CD4-positive, alpha-beta T cell (primary cell): ENCODE measurements at places on chromosomes 3 and 15.

DNA sequence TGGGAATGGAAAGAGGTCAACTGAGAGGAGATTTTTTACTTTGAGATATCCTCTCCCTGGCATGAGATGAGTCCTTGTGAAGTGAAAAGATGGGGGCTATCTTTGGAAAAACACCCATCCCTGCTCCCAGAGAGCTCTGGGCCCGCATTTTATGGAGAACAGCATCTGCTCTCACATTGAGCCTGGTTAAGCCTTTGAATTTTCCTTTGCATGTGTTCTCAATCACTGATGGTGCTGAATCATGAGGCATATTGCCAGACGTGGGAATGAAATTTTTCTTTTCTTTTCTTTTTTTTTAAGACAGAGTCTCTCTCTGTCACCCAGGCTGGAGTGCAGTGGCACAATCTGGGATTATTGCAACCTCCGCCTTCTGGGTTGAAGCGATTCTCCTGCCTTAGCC lies 24.4 kb downstream of the TMEM45A start:
- DNase-seq, result no peak

GRCh38 chr15:70055601-70056051 lies 42.1 kb downstream of the TLE3 start:
- DNase-seq, result no peak

- DNase-seq, result no peak
Observed at GRCh38 chr15:82158811-82159210, 103.7 kb downstream of the EFL1 start.

GRCh38 chr3:197882586-197882985 lies 67.4 kb upstream of the RPL35A start:
- DNase-seq, result no peak

GRCh38 chr3:53808496-53808895 lies 37.7 kb downstream of the CHDH start:
- DNase-seq, result no peak

DNA sequence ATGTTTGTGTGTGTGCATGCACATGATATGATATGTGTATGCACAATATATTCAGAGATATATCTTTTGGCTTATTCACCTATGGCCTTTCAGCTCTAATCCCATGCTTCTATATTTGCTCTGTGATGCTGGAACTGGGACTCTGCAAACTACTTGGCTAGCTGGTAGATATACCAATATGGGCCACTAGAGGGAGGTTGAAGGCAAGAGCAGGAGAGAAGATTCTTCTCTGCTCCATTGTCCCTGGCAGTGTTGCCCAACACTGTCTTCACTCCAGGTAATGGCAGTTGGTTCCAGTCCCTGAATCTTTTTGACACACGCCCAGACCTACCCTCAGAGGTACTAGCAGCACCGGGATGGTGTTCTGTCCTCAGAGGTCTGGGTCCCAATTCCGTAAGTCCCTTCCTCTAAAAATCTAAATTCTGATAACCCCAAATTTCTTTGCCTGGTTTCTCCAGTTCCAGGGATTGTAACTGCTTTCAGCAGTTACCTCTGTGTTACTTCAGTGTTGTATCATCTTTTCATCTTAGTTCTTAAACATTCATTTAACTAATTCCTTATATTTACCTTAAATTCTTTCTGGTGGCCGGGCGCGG lies 44.7 kb downstream of the GTPBP8 start:
- no peak for DNase-seq

DNA sequence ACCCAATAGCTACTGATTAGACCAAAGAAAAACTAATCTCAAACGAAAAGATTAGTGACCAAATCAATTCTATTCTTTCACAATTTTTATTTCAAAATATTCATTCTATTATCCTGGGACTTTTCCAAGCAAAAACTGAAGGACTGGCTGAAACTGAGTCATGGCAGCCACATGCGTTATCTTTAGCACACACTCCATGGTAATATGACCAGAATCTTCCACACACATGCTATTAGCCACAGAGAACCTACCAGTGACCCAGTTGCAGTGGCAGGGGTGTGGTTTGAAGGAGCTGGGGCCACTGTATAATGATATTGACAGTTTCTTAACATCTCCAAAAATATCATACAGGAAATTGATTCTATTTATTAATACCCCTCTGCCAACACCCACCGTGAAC lies 154.8 kb upstream of the ABI3BP start:
- no peak for DNase-seq

GRCh38 chr15:63638839-63639238 lies 41.7 kb downstream of the FBXL22 start:
- no peak for DNase-seq

GRCh38 chr3:178310949-178311348 lies 225.3 kb upstream of the KCNMB2 start:
- no peak for DNase-seq

DNA sequence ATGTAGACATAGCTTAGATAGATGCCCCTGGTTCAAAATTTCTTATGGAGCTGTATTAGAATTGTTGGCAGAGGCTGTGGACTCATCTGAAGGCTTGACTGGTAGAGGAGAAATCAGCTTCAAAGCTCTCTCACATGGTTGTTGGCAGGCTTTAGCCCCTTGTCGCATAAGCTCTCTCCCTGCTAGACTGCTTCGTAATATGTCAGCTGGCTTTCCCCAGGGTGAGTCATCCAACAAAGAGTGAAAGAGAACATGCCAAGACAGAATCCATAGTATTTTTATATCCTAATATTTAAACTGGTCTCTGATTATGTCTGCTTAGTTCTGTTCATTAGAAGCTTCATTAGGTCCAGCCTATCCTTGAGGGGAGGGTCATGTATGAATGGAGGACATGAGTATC lies 427.4 kb upstream of the NAALADL2 start:
- no peak for DNase-seq

DNA sequence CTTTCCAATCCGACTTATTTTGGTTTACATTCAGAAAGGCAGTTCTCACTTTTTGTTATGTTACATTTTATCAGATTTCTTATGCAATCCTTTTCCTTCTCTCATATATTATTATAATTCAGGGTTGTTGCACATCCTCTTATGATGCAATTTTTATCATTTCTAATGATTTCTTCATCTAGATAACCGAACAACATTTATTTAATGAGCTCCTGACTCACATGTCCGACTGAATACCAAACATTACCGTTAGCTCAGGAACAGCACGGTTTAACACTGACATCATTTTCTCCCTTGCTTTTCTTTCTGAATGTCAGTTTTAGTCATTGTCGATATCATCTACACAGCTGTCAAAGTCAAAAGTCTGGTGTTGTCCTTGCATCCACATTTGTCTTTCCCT lies 199.2 kb downstream of the BCHE start:
- no peak for DNase-seq

- no peak for DNase-seq
Observed at GRCh38 chr15:96716075-96716474, 385.6 kb downstream of the NR2F2 start.

DNA sequence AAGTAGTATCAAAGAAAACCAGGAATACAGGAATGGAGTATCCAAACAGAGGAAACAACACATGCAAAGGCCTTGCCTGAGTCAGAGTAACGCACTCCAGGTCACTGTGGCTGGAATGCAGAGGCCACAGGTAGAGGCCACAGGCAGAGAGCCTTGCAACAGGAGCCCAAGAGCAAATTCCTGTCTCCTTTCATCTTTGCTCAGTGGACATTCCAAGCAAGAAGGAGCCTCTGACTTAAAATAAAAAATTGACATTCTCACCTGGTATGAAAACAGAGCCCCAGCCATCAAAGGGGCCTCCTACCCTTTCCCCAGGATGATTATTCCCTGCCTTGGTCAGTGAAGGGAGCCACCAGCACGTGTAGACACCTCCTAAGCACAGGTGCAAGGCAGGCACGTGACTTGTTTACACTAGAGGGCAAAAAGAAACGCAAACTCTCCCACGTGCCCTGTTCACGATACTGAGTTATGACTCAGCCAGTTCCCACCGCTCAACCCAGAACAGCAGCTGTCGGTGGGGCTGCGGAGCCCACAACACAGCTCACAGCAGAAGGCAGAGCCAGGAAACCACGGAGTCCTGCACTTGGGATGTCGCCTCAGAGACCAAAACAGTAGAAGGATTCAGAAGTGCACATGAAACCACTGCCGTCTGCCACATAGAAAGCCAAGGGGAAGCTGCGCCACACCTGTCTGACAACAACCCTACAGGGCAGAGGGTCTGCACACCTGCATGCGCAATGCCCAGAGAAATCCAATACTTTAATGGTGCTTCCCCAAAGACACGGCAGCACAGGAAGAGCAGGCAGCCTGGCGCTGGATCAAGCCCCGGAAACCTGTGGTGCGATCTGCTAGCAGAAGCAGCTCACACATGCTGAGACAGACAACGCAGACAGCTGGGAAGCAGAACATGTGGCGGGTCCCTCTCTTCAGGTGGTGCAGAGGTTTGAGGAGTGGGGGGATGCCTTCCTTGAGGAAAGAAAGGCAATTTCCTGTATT lies 52.1 kb downstream of the ITGB5 start:
- DNase-seq, result peak; percentile 70

- no peak for DNase-seq
Observed at GRCh38 chr3:159828542-159828943, 160.1 kb upstream of the IL12A start.

DNA sequence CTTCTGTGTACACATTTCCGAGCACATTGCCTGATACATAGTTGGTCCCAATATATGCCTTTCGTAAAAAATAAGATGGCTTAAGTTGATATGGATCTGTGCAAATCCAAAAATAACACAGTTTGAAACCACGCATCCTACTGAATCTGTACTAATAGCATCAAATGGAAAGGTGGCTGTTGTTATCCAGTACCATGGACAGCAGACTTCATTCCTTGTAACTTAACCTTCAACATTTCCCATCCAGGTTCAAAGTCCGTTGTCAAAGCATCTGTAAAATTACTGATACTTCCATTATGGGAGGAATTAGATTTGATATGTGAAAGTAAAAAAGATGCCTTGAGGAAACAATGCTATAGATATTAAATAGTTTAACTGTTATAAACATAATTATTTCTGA lies 65.5 kb upstream of the C3orf49 start:
- DNase-seq, result no peak

GRCh38 chr3:184457329-184457728 lies 77.5 kb downstream of the CHRD start:
- DNase-seq, result no peak

GRCh38 chr3:190695225-190695624 lies 167.3 kb downstream of the GMNC start:
- DNase-seq, result no peak

- DNase-seq, result no peak
Observed at GRCh38 chr3:196177567-196177966, 33.6 kb downstream of the ZDHHC19 start.

- no peak for DNase-seq
Observed at GRCh38 chr3:111924283-111924682, 54.5 kb upstream of the ABHD10 start.
